ENCODE measurements at places on chromosomes 11 and 22.

DNA sequence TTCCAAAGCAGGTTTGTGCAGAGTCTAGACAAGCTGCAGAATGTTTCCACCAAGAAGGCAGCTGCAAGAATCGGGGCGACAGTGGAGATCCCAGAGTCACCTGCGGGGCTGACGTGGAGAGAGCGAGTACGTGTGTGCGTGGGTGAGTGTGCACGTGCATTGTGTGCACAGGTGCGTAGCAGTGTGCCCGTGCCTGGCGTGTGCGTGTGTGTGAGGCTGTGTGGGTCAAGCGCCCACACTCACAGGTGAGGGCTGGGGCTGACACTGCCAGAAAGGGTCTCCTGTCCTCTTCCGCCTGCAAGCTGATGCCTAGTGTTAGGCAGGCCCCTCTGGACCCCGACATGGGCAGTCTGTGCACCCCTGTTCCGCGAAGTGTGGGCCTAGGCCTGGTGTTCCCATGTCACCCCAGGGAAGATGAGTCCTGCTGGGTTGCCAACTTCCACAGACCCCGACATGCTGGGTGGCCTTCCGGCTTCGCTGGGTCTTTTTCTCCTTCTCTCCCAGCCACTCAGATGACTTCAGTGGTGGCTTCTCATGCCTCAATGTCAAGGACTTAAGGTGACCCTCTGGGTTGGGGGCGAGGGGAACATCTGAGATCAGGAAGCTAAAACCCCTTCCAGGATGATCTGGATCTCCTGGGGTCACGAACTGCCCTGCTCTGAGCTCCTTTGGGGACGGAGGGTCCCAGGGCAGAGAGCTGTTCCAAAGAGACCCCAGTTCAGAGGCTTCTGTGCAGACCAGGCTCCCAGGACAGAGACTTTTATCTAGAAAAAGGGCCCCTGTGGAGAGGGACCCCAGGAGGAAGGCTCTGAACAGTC, 10.4 kb upstream of the SYT8 start:
- no peak for DNase-seq

GRCh38 chr11:67614730-67615714, 8.3 kb downstream of the NDUFV1 start:
- peak; percentile 65 for DNase-seq

DNA sequence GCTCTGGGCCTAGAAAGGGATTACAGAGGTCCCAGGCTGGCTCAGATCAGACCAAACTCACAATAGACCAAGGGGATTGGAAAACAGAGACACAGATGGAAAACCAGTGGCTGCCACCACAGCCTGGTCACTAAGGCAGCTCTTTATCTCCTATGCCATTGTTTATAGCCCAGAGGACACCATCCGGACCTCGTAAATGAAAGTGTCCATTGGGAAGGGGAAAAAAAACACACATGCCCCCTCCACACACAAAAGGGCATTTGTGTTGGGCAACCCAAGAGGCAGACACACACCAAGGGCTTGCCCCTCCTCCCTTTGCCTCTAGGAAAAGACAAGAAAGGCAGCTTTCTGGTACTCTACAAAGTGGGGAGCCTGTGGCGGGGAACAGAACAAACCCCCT, 85.9 kb downstream of the GAB2 start:
- DNase-seq = no peak

DNA sequence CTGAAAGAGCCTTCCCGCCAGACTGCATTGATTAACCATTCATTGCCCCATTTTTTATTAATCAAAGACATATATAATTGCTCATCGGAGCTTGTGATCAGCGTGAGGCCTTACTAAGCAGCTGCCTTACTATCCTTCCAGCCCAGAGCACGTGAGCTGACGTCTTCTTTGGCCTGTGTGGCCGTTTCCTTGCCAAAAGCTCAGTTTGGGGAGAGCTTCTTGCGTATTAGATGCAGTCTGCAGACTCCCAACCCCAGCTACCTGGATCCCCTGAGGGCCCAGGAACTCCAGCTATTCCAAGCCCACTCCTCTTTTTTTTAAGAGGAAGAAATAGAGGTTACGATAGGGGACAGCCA, 784 bp upstream of the SLC43A3 start:
- DNase-seq = no peak

DNA sequence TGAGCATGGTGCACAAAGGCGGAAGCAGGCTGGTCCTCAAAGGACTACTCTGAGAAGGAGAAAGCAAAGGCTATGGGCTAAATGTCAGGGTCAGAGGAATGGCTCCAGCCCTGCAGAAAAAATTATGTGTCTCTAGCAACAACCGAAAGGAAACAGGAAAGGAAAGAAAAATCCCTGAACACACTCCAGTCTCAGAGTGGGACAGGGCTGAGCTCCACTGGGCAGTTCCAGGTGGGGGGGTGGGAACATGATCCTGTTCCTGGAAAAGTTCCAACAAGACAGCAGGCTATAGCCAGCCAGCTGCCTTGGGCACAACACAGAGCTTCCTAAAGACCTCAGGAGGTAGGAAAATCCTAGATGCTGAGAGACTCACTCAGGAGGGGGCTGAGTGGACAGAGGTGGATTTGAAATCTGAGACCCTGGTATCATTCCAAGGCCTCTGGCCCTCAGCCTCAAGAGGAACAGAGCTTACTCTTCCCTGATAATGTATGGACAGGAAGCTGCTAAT, 1088.2 kb downstream of the TBC1D22A start:
- DNase-seq = no peak

DNA sequence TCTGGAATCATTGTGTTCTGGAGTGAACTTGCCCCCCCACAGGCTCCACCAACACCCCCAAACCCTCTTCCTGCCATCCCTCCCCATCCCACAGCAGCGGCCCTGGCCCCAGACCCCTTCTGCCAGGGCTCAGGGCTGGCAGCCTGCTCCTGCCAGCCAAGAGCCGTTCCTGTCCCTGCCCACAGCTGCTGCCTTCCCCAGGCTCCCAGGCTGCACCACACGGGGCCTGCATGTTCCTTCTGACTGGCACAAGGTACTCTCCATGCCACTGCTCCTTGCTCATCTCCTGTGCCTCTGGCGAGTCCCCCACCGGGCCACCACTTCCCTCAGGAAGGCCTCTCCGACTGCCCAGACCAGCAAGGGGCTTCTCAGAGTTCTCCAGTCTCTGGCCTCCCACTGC, 4.9 kb downstream of the GP1BB start:
- DNase-seq = no peak

- no peak for DNase-seq
These were observed 531 bp upstream of the MEN1 start for GRCh38 chr11:64810891-64811272.

GRCh38 chr11:130911306-130911705, 5.0 kb downstream of the SNX19 start:
- no peak for DNase-seq

- DNase-seq = peak; percentile 15
These were observed 11.2 kb downstream of the GRIK4 start for GRCh38 chr11:120522736-120523135.

DNA sequence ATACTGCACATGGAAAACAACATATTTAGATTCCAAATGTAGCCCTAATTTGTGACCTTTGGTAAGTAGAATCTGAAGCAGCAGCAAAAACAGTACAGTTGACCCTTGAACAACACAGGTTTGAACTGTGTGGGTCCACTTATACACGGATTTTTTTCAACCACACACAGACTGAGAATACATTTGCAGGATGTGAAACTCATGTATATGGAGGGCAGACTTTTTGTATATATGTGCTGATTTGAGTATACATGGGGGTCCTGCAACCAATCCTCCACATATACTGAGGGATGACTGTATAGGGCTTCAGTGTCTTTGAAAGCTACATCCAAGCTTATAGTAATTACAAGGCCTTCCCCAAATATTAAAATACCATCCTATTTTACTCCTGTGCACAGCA, 120.5 kb downstream of the MPPED2 start:
- no peak for DNase-seq

GRCh38 chr11:106156290-106156937, 79.0 kb downstream of the AASDHPPT start:
- DNase-seq = no peak

- no peak for DNase-seq
These were observed 976.9 kb downstream of the BRD1 start for GRCh38 chr22:48850658-48851287.

GRCh38 chr11:22976146-22976545, 115.9 kb upstream of the CCDC179 start:
- DNase-seq = no peak

GRCh38 chr11:12066799-12067508, 43.4 kb upstream of the MICAL2 start:
- DNase-seq = no peak

- DNase-seq = no peak
These were observed 142.8 kb downstream of the MAML2 start for GRCh38 chr11:96200243-96200642.

DNA sequence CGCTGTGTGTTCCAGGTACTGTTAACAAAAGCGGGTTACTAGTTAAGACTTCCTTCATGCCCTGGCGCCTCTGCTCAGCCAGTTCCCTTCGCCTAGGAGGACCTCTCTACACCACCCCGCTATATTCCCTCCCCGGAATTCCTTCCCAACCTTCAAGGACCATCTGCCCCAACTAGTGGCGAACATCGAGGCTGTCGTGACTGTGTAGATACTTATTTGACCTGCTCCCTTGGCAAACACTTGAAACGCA, 450 bp upstream of the BCL2L13 start:
- no peak for DNase-seq

DNA sequence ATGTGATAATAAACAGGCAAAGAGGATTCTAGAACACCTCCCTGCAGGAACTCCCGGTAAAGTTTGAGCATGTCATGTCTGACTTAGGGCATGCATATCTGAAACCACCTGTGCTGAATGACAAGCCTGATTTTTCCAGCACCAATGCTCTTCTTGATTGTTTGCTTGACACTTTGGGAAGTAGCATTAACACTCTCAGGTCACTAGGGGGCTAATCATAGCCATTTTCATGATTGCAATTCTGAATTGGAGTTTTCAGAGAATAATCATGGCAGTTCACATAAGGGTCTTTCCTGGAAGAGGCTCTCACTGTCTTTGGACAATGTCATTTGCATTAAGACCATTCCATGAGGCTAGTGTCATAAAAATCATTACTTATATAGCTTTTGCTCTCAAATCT, 234.4 kb upstream of the MTNR1B start:
- DNase-seq = no peak

Measured in activated CD4-positive, CD25-positive, alpha-beta regulatory T cell treated with anti-CD3 and anti-CD28 coated beads, Interleukin-2, amount 50 U/mL, for 72 hours (primary cell).